LoVo (cell line): ENCODE measurements at places on chromosomes 2 and 18.
A peak's percentile ranks its signal among the peaks of the same experiment; 100 is the strongest.

DNA sequence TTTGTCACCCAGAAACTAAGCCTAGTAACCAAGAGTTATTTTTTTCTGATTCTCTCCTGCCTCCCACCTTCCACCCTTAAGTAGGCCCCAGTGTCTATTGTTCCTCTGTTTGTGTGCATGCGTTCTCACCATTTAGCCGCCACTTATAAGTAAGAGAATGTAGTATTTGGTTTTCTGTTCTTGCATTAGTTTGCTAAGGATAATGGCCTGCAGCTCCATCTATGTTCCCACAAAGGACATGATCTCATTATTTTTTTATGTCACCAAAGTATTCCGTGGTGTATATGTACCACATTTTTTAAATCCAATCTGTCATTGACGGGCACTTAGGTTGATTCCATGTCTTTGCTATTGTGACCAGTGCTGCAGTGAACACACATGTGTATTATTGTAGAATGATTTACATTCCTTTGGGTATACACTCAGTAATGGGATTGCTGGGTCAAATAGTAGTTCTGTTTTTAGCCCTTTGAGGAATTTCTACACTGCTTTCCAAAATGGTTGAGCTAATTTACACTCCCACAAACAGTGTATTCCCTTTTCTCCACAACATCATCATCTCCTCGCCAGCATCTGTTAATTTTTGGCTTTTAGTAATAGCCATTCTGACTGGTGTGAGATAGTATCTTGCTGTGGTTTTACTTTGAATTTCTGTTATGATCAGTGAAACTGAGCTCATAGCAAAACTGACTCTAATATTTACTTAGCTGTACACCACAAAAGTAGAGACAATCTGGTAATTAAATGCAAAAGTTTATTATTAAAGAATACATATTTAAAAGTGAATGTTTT lies 660.1 kb upstream of the SLC8A1 start:
- no peak for DNase-seq

DNA sequence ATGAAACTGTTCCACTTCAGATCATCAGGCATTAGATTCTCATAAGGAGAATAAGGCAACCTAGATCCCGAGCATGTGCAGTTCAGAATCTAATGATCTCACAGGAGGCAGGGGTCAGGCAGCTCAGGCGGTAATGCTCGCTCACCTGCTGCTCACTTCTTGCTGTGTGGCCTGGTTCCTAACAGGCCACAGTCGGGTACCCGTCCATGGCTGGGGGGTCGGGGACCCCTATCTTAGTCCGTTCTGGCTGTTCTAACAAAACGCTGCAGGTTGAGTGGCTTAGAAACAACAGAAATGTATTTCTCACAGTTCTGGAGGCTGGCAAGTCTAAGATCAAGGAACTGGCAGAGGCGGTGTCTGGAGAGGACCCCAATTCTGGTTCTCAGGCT lies 79.2 kb downstream of the ASB1 start:
- no peak for DNase-seq

- DNase-seq, result no peak
Observed at GRCh38 chr2:74925361-74925786, 33.1 kb upstream of the POLE4 start.

DNA sequence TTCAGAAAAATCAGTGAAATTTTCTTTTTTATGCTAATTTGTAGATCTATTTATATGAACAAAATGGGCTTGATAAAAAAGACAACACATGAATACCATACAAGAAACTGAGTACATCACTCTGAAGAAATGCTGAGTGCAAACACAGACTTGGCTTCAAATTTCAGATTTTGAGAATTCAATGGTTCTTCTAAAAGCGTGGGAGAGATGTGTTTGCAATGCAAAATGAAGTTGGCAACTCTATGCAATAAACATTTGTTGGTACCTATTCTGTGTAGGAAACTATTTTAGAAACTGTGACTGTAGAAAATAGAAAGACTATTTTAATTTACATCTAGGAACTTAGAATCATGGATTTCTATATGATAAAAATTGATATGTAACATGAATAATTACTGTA lies 1834.1 kb upstream of the CELF4 start:
- no peak for DNase-seq

DNA sequence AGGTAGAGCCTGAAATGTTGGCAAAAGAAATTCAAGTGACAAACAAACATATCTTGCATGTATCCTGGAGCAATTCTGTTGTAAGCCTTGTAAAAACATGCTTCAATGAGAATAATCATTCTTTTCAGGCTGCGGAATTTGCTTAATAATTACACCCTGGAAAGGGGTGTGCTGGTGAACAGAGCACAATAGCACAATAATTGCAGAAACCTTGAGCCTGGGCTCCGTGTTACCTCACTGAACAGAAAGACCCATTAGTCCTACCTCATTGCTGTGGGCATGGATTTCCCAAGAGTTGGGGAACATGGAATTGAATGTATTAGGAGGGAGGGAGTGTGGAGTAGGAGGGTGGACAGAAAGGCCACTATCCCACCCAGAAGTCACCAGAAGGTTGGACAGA lies 168.0 kb upstream of the ALKAL2 start:
- no peak for DNase-seq

DNA sequence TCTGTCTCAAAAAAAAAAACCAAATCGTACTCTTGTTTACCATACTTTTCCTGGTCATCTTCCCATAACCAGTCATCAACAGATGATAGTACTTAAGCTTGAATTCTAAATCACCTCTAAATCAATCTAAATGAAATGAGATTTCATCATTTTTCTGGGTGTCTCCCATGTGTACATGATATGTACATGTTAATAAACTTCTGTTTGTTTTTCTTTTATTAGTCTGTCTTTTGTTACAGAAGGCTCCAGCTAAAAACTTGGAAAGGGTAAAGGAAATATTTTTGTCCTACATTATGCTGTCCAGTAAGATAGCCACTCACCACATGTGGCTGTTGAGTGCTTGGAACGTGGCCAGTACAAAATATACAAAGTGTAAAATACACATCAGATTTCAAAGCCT lies 78.7 kb upstream of the MSH6 start:
- no peak for DNase-seq

DNA sequence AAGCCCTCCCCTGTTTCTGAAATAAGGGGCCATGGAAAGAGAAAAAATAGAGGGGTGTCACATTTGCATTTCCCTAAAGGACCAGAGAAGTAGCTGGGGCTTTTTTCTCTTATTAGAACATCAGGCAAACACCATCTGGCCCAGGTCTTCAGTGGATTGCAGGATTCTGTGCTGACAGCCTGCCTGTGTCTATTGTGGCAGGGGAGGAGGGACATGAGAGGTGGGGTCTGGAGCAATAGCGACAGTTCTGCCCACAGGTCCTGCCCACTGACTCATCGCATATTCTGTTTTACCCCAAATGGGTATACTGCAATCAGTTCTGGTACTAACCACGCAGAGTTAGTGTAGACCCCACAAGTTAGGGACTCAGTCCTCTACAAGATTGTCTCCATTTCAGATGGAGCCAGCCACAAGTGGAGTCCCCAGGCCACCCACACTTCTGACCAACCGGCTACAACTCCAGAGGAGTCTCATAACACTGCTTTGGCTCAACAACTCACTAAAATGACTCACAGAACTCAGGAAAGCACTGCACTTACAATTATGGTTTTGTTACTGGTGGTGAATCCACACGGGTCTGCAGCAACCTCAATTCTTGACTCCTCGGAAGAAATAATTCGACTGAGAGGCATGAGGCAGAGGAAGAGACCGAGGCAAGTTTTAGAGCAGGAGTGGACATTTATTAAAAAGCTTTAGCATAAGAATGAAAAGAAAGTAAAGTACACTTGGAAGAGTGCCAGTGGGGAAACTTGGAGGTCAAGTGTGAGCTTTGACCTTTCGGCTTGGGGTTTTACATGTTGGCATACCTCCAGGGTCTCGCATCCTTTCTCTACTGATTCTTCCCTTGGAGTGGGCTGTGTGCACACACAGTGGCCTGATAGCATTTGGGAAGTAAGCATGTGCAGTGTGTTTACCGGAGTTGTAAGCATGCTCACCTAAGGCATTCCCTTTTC lies 146.4 kb upstream of the SPATS2L start:
- no peak for DNase-seq

- DNase-seq, result peak; percentile 81
Observed at GRCh38 chr2:28209261-28209691, 183.4 kb upstream of the FOSL2 start.

- DNase-seq, result no peak
Observed at GRCh38 chr2:120660056-120660694, 75.5 kb upstream of the GLI2 start.

DNA sequence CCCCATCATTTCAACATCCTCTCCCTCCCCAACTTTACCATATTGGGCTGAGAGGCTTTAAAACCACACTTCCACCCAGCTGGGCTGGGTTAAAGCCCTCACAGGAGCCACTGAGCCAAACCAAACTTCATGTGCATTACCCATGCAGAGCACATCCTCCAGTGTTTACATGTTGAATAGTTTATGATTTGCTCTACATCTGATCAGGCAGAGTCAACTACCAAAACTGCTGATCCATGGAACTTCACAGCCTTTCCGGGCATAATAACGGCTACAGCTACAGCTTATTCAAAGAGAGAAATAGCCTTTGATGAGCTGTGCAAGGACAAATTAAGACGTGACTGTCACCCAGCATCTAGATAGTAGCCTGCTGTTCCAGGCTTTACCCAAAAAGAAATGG lies 39.0 kb downstream of the MAIP1 start:
- no peak for DNase-seq

- DNase-seq, result no peak
Observed at GRCh38 chr2:119788752-119789151, 29.0 kb downstream of the PTPN4 start.

DNA sequence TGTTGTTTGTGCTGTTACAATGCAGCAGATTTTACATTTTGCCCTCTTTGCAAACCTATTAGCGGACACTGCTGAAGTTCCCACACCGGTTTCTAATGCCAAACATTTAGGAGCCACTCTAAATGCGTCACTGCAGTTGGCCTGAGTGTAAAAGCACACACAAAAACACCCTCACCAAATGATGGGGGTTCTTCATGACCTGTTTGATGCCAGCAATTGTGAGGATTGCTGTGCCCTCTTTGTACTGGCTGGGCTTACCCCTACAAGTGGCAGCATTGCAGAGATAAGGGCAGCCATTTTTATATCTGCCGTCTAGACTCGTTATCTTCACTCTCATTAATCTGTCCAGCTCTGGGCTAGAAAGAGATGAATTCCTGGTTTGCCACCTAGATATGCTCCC lies 85.3 kb downstream of the NRP2 start:
- DNase-seq, result no peak

DNA sequence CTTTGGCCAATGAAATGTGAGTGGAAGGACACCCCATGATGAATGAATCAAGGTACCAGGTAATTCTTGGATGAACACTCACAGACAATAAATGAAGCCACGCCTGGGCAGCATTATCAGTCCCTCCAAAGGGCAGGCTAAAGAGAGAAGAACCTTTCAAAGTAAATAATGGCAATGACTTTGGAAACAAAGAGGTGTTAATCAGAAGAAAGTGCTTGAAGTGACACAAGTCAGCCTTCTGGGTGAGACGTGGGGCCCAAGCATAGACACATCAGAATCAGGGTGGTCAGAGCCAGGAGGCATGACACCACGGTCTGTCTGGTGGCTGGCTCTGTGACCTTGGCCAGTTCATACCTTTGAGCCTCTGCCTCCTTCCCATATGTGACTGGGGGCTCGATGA lies 103.3 kb downstream of the POLR1A start:
- DNase-seq, result no peak

DNA sequence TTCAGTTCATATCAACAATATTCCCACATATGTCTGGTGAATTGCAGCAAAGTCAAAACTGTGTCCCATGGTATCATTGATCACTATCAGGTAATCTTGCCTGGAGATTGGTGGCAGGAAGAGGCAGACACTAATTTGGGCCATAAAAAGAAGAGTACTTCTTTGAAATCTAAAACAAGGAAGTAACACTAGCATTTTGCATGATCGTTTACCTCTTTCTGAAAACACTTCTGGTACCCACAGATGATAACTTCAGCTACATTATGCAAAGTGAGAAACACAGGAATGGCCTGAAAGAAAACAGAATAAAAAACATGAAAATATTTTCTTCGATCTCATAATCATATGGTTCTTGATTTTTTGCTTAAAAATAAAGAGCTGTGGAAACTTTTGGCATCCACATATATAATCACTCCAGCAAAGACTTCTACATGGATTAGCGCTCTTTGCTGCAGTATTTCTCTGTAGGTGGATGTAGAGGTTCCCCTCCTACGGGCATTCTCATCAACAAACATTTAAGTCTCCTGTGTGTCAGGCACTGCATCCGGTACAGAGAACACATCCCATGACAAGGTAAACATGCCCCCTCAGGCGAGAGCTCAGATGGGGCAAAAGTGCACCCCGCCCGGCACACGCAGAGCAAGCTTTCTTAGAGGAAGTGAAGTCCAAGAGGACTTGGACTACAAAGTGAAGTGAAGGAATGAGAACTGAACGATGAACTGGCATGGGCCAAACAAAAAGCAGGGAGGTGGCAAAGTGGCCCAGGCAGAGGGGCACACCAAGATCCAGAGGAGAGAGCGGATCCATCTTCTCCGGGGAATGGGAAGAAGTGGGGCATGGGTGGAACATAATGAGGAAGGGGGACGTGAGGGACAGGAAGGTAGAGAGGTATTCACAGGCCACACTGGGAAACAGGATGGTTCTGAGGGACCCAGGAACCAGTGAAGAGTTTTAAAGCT lies 68.0 kb upstream of the RIOK3 start:
- no peak for DNase-seq

DNA sequence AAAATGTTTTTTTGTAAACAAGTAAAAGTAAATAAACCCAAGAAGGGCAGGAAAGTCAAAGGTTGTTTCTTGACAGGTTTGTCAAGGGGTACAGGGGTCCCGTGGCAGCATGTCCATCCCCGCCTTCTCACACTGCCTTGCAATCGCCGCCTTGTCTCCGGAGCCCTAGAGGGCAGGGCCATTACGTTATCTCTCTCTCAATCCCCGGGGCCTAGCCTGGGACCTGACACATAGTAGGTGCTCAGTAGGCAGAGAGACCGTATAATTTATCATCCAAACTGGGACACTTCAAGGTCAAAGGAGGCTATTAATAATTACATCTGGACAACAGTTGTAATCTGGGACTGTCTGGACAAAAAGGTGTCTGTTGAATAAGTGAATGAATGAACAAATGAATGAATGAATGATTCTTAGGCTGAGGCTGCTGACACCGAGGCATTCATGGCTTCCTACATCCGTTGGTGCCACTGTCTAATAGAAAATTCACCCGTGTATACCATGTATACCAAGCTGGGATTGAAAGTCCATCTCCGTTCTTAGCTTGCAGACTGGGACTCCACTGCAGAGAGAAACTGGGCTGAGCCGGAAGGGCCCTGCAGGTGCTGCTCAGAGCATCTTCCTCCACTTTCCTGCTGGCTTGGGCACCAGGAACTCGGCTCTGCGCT lies 44.8 kb upstream of the PLB1 start:
- no peak for DNase-seq

DNA sequence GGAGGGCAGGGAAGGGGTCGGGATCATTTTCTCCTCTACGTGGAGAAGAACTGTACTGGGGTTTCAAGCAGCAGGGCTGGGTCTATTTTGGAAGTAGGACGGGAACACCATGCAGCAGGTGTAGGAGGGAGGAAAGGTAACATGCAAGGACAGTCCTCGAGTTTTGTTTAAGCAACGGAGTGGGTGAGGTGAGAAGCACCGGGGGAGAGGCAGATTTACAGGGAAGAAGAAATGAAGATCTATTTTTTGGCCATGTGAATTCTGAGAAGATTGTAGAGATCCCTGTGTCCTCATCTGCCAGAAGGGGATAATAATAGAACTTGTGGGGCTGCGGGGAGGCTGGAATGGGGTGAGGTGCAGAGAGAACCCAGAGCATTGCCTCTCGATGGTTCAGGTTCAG lies 85.6 kb downstream of the INPP5D start:
- no peak for DNase-seq

- no peak for DNase-seq
Observed at GRCh38 chr2:74851191-74851566, 17.3 kb downstream of the HK2 start.
